Karpas-422 (cell line): ENCODE measurements at places on chromosomes 6 and 20. TPM values are rescaled to one million over a fixed set of nuclear protein-coding genes. Genes with fewer than 3 reads are reported as not detected.

Gene CEP57L1
- 16.6 and 28.2 TPM in 2 replicates for total RNA-seq

Gene WDR46
- 59.6 and 91.1 TPM in 2 replicates for total RNA-seq

Gene DDO
- not detected in 2 replicates for total RNA-seq

Gene BPIFA1
- not detected in 2 replicates for total RNA-seq

DNA sequence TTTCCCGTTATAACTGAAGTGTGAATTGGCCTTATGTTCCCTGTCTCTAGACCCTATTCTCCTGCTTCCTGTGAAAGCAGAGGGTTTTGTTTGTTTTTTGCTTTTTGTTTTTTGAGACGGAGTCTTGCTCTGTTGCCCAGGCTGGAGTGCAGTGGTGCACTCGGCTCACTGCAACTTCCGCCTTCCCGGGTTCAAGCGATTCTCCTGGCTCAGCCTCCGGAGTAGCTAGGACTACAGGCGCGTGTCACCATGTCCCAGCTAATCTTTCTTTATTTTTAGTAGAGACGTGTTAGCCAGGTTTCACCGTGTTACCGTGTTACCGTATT is 674 bp upstream of the GNMT start:
- no peaks in the 10 kb centered on the region for H3K4me1 ChIP-seq
- H3K4me3 ChIP-seq, result no peak overlapping the region
- no peaks in the 10 kb centered on the region for H3K36me3 ChIP-seq
- no peak overlapping the region for H3K27ac ChIP-seq
- no peaks in the 10 kb centered on the region for H3K27me3 ChIP-seq

GRCh38 chr6:118391086-118391485 is 157.0 kb upstream of the PLN start:
- H3K4me1 ChIP-seq, result no peaks in the 10 kb centered on the region
- no peaks in the 10 kb centered on the region for H3K36me3 ChIP-seq
- no peak overlapping the region for H3K27ac ChIP-seq
- no peak overlapping the region for H3K4me3 ChIP-seq
- H3K27me3 ChIP-seq, result no peaks in the 10 kb centered on the region

DNA sequence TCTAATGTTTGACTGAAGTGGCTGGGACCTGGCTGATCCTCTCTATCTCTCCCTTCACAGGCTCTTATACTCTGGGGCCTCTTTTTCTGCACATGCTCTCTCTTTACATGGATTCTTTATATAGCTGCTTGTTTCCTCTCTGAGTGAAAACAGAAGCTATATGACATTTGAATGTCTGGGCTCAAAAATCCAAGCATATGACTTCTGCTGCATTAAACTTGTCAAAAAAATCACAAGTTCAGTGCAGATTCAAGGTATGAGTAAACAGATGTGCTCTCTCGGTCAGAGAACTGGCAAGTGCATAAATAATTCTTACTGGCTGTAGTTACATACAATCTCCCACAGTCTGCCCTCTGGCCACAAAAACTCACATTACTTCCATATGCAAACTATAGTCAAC is 96.6 kb downstream of the LCA5 start:
- H3K27me3 ChIP-seq, result no peaks in the 10 kb centered on the region
- no peaks in the 10 kb centered on the region for H3K4me1 ChIP-seq
- no peaks in the 10 kb centered on the region for H3K36me3 ChIP-seq
- no peak overlapping the region for H3K4me3 ChIP-seq

DNA sequence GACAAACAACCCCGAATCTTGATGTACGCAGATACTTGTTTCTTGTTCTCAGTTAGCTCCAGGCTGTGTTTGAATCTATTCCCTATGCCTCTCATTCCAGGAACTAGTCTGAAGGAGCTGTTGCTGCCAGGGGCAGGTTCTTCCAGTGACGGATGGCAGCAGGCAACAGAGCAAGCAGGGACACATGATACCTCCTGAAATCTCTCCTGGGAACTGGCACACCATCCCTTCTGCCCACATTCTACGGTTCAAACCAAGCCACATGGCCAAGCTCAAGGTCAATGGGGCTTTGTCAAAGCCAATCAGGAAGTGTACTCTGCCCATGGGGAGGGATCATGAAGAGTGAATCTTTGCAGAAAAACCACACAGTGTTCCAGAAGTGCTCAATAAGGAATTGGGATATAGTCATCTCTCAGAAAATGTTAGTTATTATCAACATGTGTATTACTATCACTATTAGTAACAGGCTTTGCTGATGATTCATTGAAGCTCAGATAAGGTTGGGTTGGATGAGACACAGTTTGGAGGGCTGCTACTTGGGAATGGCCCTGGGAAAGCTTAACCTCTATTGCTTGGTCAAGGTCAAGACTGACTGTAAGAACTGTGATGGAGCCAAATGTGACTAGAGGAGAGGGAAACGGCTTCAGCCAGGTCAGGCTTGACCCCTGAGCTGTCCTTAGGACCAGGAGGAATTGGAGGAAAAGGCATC is 454.9 kb downstream of the PTPRT start:
- no peaks in the 10 kb centered on the region for H3K36me3 ChIP-seq
- no peaks in the 10 kb centered on the region for H3K27me3 ChIP-seq
- H3K4me3 ChIP-seq, result no peak overlapping the region
- no peak overlapping the region for H3K27ac ChIP-seq
- no peak for DNase-seq
- no peaks in the 10 kb centered on the region; the same call in 1 of the 2 replicates for H3K4me1 ChIP-seq

DNA sequence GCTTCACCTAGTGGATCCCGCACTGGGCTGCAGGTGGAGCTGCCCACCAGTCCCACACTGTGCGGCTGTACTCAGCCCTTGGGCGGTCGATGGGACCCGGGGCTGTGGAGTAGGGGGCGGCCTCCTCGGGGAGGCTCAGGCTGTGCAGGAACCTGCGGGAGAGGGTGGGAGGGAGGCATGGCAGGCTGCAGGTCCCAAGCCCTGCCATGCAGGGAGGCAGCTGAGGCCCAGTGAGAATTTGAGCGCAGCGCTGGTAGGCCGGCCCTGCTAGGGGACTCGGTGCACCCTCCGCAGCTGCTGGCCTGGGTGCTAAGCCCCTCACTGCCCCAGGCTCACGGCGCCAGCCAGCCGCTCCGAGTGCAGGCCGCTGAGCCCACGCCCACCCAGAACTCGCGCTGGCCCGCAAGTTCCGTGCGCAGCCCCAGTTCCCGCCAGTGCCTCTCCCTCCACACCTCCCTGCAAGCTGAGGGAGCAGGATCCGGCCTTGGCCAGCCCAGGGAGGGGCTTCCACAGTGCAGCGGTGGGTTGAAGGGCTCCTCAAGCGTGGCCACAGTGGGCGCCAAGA is 1407.6 kb downstream of the EPHA7 start:
- DNase-seq, result no peak
- H3K36me3 ChIP-seq, result no peaks in the 10 kb centered on the region
- no peaks in the 10 kb centered on the region for H3K4me1 ChIP-seq
- H3K27ac ChIP-seq, result no peak overlapping the region
- H3K4me3 ChIP-seq, result no peak overlapping the region

DNA sequence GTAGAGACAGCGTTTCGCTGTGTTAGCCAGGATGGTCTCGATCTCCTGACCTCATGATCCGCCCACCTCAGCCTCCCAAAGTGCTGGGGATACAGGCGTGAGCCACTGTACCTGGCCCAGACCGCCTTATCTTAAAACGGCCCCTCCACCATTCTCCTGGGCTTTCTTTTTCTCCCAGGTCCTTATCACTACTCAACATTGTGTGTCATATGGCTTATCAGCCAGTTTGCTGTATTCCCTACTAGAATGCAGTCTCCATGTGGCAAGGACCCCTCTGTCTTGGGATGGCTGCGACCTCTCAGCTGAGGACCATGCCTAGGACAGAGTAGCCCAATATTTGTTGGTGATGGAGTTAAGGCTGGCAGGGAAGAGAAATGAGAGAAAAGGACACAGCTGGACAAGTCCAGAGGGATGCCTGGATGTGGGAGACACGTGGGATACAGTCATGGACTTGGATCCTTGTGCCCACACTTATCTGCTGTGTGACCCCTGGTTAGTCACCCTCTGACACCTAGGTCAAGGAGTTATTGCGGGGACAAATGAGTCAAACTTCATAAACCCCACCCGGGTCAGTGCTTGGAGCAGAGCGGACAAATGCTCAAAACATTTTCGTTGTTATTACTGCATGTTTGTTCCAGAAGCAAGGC is 24.0 kb downstream of the ADA start:
- no peaks in the 10 kb centered on the region for H3K4me1 ChIP-seq
- H3K27ac ChIP-seq, result no peak overlapping the region
- no peak for DNase-seq
- H3K36me3 ChIP-seq, result no peaks in the 10 kb centered on the region
- no peak overlapping the region for H3K4me3 ChIP-seq
- no peaks in the 10 kb centered on the region for H3K27me3 ChIP-seq

GRCh38 chr20:54014293-54014926 is 56.0 kb downstream of the BCAS1 start:
- no peak for DNase-seq
- no peaks in the 10 kb centered on the region for H3K36me3 ChIP-seq
- no peaks in the 10 kb centered on the region for H3K4me1 ChIP-seq
- no peaks in the 10 kb centered on the region for H3K27me3 ChIP-seq
- H3K27ac ChIP-seq, result no peak overlapping the region
- no peak overlapping the region for H3K4me3 ChIP-seq

GRCh38 chr20:33790566-33790965 is 20.6 kb upstream of the CHMP4B start:
- DNase-seq, result no peak
- no peak overlapping the region for H3K4me3 ChIP-seq
- H3K36me3 ChIP-seq, result no peaks in the 10 kb centered on the region
- H3K27me3 ChIP-seq, result no peaks in the 10 kb centered on the region
- peaks cover 3% of the 10 kb centered on the region for H3K4me1 ChIP-seq
- H3K27ac ChIP-seq, result no peak overlapping the region

DNA sequence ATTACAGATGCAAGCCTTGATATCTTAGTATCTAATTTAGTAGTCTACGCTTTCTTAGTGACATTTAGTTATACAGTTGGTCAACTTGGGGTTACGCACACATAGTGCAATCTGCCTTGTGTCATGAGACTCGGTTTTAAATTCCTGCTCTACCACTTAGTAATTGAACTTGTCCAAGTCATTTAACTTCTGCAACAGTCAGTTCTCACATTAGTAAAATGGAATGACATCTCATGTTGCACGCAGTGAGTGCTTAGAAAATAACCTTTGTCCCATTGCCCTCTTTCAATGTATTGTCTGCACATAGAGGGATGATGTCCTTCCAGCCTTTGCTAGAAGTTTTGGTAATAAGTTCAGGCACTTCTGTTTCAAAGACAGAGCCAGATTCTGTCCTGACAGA is 48.6 kb downstream of the TMEM170B start:
- no peak overlapping the region for H3K4me3 ChIP-seq
- no peaks in the 10 kb centered on the region for H3K36me3 ChIP-seq
- no peaks in the 10 kb centered on the region for H3K4me1 ChIP-seq
- H3K27ac ChIP-seq, result no peak overlapping the region
- no peaks in the 10 kb centered on the region for H3K27me3 ChIP-seq
